ENCODE measurements at places on chromosomes 3 and 15. TPM values are rescaled to one million over a fixed set of nuclear protein-coding genes. Genes with fewer than 3 reads are reported as not detected.

The OR5K1 gene
- not detected for total RNA-seq

The LRRC2 gene
- total RNA-seq: not detected

The SERPINI2 gene
- total RNA-seq: not detected

The NMB gene
- 4.4 TPM for total RNA-seq

The GRAMD2A gene
- total RNA-seq: 0.35 TPM

The CCDC13 gene
- 0.34 TPM for total RNA-seq

The CORO2B gene
- not detected for total RNA-seq

The CD200R1 gene
- total RNA-seq: 0.08 TPM

The TGM4 gene
- total RNA-seq: not detected

The RABL3 gene
- total RNA-seq: 19.7 TPM

The INKA1 gene
- 0.61 TPM for total RNA-seq

The GPX1 gene
- 148 TPM for total RNA-seq

The MYRIP gene
- total RNA-seq: not detected

The CPA3 gene
- not detected for total RNA-seq

The ATP13A4 gene
- 0.18 TPM for total RNA-seq

The HMG20A gene
- 42.8 TPM for total RNA-seq

The CIDEC gene
- not detected for total RNA-seq

The NOX5 gene
- not detected for total RNA-seq

The FANCD2 gene
- 31.1 TPM for total RNA-seq

The PIK3R4 gene
- 43.4 TPM for total RNA-seq

The CYP8B1 gene
- not detected for total RNA-seq

The ATP13A5 gene
- total RNA-seq: 0.06 TPM

The CADM2 gene
- 20.8 TPM for total RNA-seq

The WDR93 gene
- total RNA-seq: not detected

The WDR72 gene
- not detected for total RNA-seq

The MAN2C1 gene
- 50.3 TPM for total RNA-seq

The ISLR gene
- 19.8 TPM for total RNA-seq

The IMP3 gene
- 58.5 TPM for total RNA-seq

The TXNRD3 gene
- total RNA-seq: 2.3 TPM

The CACNA2D2 gene
- total RNA-seq: not detected

The CADPS gene
- not detected for total RNA-seq

The GOLGA6A gene
- total RNA-seq: not detected

The CEMIP gene
- 0.20 TPM for total RNA-seq

The ACKR4 gene
- total RNA-seq: not detected

The PAQR9 gene
- 0.16 TPM for total RNA-seq

The MFN1 gene
- total RNA-seq: 42.1 TPM

The NAA50 gene
- total RNA-seq: 290 TPM

The CYP11A1 gene
- total RNA-seq: not detected

The SLC12A1 gene
- not detected for total RNA-seq

The DAZL gene
- not detected for total RNA-seq

The RETNLB gene
- total RNA-seq: not detected

The ZCWPW2 gene
- 0.97 TPM for total RNA-seq

The CCDC39 gene
- total RNA-seq: not detected

The CGNL1 gene
- 5.5 TPM for total RNA-seq

The DUOXA1 gene
- not detected for total RNA-seq

The SI gene
- not detected for total RNA-seq

The CLRN1 gene
- total RNA-seq: not detected

All from SJCRH30 (cell line).